AG04450 (cell line): ENCODE measurements at places on chromosomes 1 and 21. TPM values are rescaled to one million over a fixed set of nuclear protein-coding genes. Genes with fewer than 3 reads are reported as not detected.

- DNase-seq: no peak
These were observed 451 bp downstream of the ADAMTSL4 start for GRCh38 chr1:150549496-150550221.

The TAS1R1 gene
- 0.05 TPM in 2 replicates for polyA plus RNA-seq

GRCh38 chr21:40194185-40194980, 327.1 kb downstream of the PCP4 start:
- DNase-seq: no peak

DNA sequence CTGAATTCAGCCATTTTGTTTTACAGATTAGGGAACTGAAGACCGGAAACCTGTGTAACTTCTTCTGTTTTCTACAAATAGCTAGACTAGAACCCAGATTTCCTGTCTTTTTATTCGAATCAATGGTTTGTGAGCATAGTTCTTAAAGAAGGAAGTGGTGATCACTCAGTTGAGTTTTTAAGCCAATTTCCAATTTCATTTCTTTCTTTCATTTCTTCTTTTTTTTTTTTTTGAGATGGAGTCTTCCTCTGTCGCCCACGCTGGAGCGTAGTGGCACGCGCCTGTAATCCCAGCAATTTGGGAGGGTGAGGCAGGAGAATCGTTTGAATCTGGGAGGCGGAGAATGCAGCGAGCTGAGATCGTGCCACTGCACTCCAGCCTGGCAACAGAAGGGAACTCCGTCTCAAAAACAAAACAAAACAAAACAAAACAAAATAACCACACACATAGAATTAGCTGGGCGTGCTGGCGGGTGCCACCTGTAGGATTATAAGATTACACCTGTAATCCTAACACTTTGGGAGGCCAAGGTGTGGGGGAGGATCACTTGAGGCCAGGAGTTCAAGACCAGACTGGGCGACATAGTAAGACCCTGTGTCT, 3.0 kb upstream of the MDM4 start:
- no peak for DNase-seq

GRCh38 chr1:88302843-88303486, 381.1 kb upstream of the PKN2 start:
- DNase-seq: peak; percentile 24

- DNase-seq: no peak
These were observed 47.7 kb downstream of the TARBP1 start for GRCh38 chr1:234431255-234431654.

The OR2L5 gene
- polyA plus RNA-seq: not detected in 2 replicates

GRCh38 chr1:203702130-203702577, 62.8 kb upstream of the LAX1 start:
- peak; percentile 11 for DNase-seq

DNA sequence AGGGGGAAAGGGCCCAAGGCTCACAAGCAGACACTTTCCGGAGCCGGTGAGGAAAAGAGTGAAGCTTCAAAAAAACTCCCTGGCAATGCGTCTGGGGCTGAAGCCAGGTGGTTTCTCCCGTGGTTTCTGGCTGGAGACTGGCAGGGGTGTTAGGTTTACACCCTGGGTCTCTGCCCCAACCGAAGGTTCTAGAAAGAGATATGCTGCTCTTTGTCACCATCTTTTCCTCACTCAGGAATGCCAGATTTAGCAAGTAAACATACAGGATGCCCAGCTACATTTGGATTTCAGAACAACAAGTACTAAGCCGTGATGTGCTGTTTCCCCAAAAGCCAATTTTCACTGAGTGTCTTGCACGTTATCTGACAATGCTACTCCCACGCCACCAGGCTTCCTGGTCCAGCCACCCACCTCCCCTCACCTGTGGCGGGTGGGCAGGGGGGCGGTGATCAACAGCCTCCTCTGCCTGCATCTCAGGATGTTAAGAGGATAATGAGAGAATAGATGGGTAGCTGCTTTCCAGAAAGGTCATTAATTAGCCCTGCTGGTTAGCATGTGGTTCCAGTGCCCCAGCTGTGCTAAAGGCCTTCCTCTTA, 69.6 kb upstream of the OLIG2 start:
- DNase-seq: no peak
